ENCODE measurements at places on chromosomes 6 and 20. TPM values are rescaled to one million over a fixed set of nuclear protein-coding genes. Genes with fewer than 3 reads are reported as not detected.

The SS18L1 gene
- 9.0 TPM for total RNA-seq

The BTNL2 gene
- not detected for total RNA-seq

The PDCD2 gene
- total RNA-seq, result 30.6 TPM

The ZNF165 gene
- 0.55 TPM for total RNA-seq

The ULBP1 gene
- total RNA-seq, result 0.38 TPM

The ECT2L gene
- 1.6 TPM for total RNA-seq

The HEY2 gene
- 25.6 TPM for total RNA-seq

The C20orf144 gene
- not detected for total RNA-seq

The SMLR1 gene
- total RNA-seq, result not detected

The F13A1 gene
- total RNA-seq, result 93.1 TPM

The ADGB gene
- total RNA-seq, result not detected

The NFATC2 gene
- total RNA-seq, result 4.2 TPM

The BEND6 gene
- 0.38 TPM for total RNA-seq

GRCh38 chr6:21842875-21843645 lies 249.5 kb downstream of the SOX4 start:
- DNase-seq, result no peak

- no peak for DNase-seq
Observed at GRCh38 chr20:40851051-40851450, 162.0 kb upstream of the MAFB start.

- DNase-seq, result no peak
Observed at GRCh38 chr6:29696147-29697125, 15.5 kb upstream of the ZFP57 start.

DNA sequence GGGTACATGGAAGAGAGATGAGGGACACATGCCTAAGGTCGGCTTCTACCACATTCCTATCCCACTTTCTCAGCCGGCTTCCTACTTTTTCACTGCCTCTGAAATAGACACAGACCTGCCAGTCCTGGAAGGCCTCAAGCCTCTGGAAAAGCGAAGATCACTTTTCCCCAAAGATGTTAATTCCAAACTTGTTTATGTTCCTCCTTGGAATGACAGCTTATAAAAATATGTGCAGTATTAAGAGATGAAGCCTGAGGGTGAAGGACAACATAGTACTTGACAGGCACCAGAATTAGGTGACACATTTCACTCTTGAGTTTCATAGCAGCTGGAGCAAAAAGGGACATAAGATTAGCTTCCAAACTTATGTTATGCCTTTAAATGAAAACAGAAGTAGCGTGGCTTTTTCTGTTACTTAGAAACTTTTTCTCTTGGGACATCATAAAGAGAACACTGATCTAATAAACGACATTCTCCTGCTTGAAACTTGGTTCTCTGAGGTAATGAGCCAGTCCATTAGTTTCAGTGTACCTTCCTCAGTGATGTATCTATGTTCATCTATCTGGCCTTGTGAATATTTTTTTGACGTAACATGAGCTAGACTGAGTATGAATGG lies 25.3 kb downstream of the FOXO3 start:
- DNase-seq, result no peak

DNA sequence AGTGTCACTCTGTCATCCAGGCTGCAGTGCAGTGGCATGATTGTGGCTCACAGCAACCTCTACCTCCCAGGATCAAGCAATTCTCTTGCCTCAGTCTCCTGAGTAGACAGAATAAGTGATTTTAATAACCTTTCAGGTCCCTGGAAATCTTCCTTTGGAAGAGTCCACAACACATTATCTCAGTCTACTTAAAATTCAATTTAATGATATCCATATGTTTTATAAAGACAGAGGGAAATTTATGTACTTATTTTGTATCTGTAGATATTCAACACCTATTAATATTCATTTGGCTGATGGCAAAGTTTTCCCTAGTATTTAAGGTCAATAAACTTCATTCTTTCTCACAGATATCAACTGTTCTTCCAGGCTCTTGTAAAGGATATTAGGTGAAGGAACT lies 881.4 kb upstream of the GJE1 start:
- no peak for DNase-seq

- DNase-seq, result no peak
Observed at GRCh38 chr20:8226106-8226505, 94.0 kb downstream of the PLCB1 start.

- DNase-seq, result no peak
Observed at GRCh38 chr6:46288835-46289234, 118.1 kb upstream of the ENPP5 start.

DNA sequence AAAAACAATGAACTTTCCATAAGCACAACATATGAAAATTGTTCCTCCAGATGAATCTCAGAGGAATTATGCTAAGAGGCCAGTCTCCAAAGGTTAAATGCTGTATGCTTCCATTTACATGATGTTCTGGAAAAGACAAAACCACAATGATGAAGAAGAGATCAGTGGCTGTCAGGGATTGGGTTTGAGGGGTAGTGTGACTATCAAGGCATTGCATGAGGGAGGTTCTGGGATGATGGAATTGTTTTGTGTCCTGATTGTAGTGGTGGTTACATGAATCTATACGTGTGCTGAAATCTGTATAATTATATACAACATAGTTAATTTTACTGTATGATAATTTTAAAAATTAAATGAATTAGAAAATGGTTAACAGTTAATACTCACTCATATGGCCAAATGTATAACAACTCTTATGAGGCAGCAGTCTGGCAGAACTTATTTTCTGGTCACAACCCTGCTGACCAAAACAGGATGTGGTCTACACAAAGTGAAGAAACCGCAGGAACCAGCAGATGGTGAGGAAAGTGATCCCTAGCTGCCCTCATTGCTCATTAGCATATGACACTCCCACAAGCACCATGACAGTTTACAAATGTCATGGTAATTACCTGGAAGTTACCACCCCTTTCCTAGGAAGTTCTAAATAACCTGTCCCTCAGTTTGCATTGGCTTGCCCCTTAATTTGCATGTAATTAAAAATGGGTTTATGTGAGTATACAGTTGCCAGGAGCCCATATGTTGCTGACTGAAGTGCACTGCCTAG lies 31.9 kb downstream of the NSFL1C start:
- DNase-seq, result no peak

GRCh38 chr6:6872459-6873344 lies 235.1 kb upstream of the RREB1 start:
- DNase-seq, result no peak

DNA sequence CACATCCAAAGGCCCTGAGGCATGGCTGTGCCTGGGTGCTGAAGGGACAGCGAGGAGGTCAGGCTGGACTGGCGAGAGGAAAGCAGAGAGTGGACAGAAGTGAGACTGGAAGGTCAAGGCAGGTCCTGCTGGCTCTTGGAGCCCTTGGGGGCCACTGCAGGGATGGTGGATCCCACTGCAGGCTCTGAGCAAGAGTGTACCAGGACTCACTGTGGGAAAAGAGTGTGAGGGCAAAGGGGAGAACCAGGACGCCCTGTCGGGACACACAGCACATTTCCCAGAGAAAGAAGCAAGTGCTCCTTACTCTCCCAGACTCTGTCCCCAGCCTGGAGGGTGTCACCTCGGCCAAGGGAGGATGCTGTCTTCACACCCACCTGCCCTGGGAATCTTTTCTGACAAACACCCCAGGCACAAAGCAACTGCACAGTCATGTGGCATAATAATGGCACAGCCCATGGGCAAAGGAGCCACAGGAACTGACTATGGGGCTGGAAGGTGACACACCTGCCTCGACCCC lies 172.3 kb upstream of the CST7 start:
- DNase-seq, result no peak

DNA sequence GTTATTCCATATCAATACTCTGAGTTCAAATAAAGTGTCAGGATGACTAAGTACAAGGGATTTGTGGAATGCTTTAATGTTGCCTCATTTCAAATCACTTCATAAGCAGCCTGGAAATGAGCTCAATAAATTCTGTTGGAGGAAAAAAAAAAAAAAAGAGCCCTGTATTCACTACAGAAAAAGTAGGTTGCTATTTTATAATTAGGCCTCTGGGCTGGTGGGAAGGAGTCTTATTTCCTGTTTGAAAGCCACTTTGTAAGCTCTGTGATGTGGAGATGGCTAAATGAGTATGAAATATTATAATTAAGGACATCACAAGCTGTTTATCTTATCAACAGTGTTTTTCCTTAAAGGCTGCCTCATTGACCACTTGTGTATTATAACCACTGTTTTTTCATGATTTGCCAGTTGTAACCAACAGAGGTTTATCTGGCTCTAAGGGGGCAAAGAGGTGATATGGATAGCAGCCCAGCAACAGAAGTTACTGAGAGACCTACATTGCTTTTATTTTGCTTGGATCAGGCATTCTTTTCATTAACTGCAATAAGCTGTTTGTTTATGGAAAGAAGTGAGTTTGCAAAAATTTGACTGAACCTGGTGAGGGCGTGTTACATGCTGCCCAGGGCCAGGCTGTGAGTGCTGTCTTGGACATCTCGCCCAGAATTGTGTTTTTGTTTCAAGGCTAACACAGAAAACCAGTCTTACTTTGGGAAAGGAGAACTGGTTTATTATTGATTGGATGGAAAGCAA lies 563.3 kb upstream of the MAP3K7 start:
- no peak for DNase-seq

DNA sequence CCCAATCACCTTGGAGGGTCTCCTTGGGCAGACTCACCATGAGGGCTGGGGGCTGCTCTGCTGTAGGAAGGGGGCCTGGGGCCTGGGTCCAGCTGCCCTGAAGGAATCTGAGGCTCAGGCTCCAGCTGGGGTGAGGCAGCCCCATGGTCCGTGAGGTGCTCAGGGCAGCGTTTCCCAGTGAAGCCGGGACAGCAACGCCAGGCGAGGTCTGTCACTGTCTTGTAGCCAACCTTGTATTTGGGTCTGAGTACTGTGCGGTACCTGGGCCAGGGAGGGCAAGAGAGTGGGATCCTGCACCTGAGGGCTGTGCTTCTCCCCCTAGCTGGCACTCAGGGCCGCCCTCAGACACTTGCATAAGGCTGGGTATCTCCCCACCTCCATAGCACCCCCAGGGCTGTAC lies 3.0 kb downstream of the EMILIN3 start:
- DNase-seq, result no peak

GRCh38 chr6:89494131-89494793 lies 61.3 kb downstream of the ANKRD6 start:
- no peak for DNase-seq

DNA sequence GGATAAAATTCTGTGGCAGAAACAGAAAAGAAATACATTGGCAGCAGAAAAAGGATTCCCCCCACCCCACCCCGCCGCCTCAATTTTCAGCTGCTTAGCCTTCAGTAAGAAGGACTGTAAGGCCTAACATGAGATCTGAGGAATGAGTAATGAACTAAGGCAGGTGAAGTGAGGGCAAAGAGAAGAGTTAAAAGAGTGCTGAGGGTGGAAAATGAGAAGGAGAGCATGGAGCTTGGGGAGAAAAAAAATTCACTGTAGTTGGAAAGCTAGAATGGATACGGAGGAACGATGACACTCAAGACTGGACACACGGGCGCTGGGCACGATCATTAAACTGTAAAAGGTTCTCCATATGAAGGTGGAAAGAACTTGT lies 14.6 kb downstream of the POM121L2 start:
- DNase-seq, result no peak

DNA sequence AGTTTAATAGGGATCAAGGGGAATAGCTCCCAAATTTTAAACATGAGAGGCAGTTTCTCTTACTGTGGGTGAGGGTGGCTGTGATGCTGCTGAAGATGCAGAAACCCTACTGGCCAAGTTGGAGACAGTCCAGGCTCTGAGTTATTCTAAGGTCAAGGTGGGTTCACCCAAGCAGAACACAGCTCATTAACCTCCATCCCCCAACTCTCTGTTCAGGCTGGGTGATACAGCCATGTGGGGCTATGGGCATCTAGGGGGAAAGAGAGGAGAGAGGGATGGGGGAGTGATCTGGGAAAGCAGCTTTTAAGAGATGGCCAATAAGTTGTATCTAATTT lies 18.9 kb upstream of the TRAM2 start:
- DNase-seq, result no peak

DNA sequence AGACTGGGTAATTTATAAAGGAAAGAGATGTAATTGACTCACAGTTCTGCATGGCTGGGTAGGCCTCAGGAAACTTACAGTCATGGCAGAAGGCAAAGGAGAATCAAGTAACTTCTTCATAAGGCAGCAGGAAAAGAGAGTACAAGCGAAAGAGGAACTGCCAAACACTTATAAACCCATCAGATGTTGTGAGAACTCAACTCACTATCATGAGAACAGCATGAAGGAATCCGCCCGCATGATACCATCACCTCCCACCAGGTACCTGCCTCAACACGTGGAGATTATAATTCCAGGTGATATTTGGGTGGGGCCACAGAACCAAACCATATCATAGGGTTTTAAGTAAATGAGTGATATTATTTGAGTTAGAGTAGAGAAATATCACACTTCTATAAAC lies 189.3 kb downstream of the TSHZ2 start:
- DNase-seq, result no peak

DNA sequence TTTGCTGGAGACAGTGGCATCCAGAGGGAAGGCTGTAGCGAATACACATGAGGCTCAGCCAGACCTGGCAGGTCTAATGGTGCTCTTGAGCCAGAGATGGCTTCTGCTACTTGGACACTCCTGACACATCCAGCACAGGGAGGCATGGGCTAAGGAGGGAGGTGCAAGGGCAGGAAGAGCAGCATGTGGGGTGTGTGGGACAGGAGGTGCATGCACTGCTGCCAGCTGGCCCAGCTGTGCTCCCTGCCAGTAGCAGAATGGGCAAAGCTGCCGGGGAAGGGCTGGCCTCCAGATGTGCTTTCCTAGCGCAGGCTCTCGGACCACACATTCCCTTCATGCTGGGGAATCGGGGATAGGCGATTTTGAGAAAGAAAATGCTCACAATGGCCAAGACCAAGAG lies 309.2 kb downstream of the CDC5L start:
- no peak for DNase-seq

- no peak for DNase-seq
Observed at GRCh38 chr6:114342826-114343781, at the start of gene HS3ST5. Gene HS3ST5 (minus strand): TSS chr6:114343023. CDS start chr6:114062845, 280,178 bp downstream.

DNA sequence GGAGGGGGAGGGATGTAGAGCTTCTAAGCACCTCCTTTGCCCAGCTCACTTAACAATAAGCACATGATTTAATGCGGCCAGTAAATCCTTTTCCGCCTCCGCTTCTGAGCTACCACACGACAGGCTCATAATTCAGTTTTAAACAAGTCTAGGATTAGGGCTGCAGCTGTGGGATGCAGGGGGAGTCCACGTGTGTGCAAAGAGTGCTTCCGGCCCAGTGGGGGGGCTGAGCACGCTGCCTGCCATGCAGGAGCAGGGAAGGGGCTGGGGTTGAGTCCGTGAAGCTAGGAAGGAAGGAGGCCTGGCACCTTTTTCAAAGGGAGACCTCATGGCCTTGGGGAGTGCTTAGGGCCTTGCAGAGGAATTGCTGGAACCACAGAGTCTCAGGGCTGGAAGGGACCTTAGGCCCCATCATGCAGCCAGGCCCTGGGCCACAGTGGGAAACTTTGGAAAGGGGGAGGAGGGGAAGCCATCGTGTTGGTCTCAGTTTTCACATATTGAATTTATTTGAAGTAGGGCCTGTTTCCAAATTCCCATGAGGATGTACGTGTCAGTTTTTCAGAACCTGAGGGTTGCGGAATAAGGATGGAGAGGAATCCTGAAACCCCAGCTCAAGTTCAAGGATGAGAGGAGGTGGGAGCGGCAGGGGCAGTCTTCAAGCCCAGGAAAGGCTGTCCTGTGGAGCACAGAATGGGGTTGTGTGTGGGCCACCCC lies 96.1 kb downstream of the VEGFA start:
- no peak for DNase-seq

All from left ventricle myocardium inferior (tissue), 1 donor.